ENCODE measurements at places on chromosomes 13 and 19.

DNA sequence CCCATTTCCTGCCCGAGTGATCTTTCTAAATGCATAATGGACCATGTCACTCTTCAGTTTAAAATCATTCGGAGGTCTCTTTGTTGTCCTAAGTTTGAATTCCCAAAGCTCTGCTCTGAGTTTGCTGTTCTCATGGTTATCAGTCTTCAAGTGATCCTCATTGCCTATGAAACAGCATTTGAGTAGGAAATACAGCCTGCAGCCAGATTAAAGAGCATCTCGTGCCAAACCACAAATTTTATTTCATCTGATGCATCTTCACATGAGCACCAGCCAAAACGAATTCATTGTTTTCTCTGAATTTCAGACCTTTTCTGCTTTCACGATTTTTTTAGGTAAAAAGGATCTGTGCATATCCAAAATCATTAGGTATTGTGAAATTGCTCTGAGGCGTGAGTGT, 299.6 kb downstream of the TDRD3 start:
- no peaks in the 10 kb centered on the region for H3K27me3 ChIP-seq
- no peak overlapping the region for H3K27ac ChIP-seq
- no peaks in the 10 kb centered on the region for H3K36me3 ChIP-seq
- no peaks in the 10 kb centered on the region for H3K4me1 ChIP-seq
- no peak for DNase-seq

- H3K27ac ChIP-seq = no peak overlapping the region
- no peaks in the 10 kb centered on the region for H3K36me3 ChIP-seq
- no peak for DNase-seq
- no peaks in the 10 kb centered on the region for H3K4me1 ChIP-seq
Measured at GRCh38 chr13:41032691-41033376, 13.7 kb upstream of the ELF1 start.

DNA sequence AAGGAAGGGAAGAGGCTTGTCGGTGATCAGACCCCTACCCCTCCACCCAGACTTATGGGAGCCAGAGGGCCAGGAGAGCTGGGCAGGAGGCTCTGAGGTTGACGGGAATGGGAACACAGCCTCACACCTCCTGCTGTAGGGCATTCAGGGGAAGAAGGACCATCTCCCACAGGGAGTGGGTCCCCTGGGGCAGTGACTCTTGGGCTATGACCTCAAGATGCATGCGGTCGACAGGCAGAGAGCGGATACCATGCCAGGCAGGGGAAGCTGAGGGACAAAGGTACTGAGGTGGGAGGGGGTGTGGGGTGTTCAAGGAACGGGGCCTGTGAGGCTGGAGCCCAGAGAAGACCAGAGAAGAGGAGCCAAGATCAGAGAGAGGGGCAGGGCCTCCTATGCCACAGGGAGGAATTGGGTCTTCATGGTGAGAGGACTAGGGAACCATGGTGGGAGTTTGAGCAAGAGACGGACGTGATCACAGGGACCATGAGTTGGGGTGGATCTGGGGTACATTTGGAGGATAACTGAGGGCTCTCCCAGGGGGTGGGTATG, 4.6 kb upstream of the TCF3 start:
- no peaks in the 10 kb centered on the region for H3K27me3 ChIP-seq
- no peak overlapping the region for H3K4me3 ChIP-seq
- no peaks in the 10 kb centered on the region for H3K36me3 ChIP-seq
- H3K4me1 ChIP-seq = no peaks in the 10 kb centered on the region

DNA sequence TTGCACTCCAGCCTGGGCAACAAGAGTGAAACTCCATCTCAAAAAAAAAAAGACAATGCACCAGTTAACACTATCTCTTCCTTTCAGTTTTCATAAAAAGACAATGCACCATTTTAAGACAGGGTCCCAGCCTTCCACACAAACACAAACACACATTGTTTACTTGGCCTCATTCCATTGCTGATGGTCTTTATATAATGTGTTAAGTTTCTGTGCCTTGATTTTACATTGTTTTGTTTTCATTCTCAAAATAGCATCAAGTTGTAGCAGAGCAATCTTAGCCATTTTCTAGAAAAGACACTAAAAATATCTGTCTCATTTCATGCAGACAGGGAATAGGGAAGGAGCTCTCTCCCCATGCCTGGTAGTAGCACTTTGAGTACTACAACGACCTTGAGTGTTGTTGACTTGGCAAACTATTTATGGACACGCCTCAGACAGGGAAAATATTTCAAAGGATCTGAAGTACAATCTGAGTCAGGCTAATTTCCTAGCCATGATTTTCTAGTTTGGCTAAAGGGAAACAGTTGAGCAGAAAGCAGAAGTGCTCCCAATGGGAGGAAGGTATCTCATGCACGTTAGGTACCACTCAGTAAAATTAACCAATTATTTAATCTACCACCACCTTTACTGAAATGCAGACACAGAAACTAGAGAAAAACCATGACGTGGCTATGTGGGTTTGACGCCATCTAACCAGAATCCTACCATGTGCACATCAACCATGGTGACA, 120.6 kb downstream of the ABCC4 start:
- DNase-seq = no peak
- no peak overlapping the region for H3K4me3 ChIP-seq
- H3K27ac ChIP-seq = peak overlapping the region; percentile 38

- H3K36me3 ChIP-seq = peaks cover 12% of the 10 kb centered on the region
- peaks cover 19% of the 10 kb centered on the region for H3K4me1 ChIP-seq
- no peak for DNase-seq
- H3K4me3 ChIP-seq = no peak overlapping the region
Measured at GRCh38 chr13:113445791-113446487, 7.3 kb downstream of the ADPRHL1 start.

DNA sequence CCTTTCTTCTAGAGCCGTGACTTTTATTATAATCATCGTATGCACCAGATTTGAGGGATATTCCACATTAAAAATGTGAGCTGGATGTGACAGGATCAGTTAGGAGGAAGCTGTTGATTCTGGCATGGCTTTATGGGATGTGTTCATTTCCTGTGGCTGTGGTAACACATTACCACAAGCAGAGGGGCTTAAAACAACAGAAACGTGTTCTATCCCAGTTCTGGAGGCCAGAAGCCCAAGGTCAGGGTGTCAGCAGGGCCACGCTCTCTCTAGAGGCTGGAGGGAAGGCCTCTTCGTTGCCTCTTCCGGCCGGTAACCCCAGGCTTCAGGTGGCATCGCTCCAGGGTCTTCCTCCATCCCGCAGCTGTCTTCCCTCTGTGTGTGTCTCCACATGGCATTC, 14.5 kb downstream of the MED25 start:
- H3K27ac ChIP-seq = no peak overlapping the region
- H3K4me3 ChIP-seq = no peak overlapping the region
- no peak for DNase-seq
- H3K27me3 ChIP-seq = no peaks in the 10 kb centered on the region

GRCh38 chr19:27740396-27740795, 1472.6 kb downstream of the UQCRFS1 start:
- no peak for DNase-seq
- no peaks in the 10 kb centered on the region for H3K27me3 ChIP-seq
- H3K36me3 ChIP-seq = no peaks in the 10 kb centered on the region
- no peaks in the 10 kb centered on the region for H3K4me1 ChIP-seq
- H3K4me3 ChIP-seq = no peak overlapping the region

DNA sequence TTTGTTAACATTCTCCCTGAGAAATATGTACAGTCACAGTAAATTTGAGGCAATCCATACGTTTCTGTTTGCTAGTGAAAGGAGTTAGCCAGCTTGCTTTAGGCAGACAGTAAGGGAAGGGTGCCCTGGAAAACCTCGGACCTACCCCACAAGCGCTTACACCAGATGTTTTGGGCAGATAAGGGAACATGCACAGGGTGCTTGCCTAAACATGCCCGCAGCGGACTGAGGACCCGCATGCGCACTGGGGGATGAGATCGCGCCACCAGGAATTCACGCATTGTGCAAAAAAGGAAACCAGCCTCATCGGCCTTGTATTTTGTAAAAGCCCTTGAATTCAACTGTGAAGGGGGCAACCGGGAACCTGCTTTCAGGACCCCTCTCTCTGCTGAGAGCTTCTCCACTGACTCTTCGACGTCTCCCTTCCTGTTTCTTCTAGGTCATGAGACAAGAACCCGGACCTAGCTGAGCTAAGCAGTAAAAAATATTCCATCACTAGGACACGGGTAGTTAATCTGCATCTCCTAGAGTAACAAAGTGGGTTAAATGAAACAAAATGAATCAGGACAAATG, 1399.2 kb upstream of the ATXN8OS start:
- DNase-seq = no peak
- peaks cover 6% of the 10 kb centered on the region for H3K4me1 ChIP-seq
- H3K27ac ChIP-seq = no peak overlapping the region
- H3K36me3 ChIP-seq = no peaks in the 10 kb centered on the region
- no peaks in the 10 kb centered on the region for H3K27me3 ChIP-seq
- H3K4me3 ChIP-seq = no peak overlapping the region

- no peaks in the 10 kb centered on the region for H3K27me3 ChIP-seq
- H3K4me1 ChIP-seq = no peaks in the 10 kb centered on the region
- peak; percentile 45 for DNase-seq
- no peak overlapping the region for H3K4me3 ChIP-seq
- H3K36me3 ChIP-seq = peaks cover 90% of the 10 kb centered on the region
Measured at GRCh38 chr19:34224996-34225658, 29.2 kb upstream of the GARRE1 start.

DNA sequence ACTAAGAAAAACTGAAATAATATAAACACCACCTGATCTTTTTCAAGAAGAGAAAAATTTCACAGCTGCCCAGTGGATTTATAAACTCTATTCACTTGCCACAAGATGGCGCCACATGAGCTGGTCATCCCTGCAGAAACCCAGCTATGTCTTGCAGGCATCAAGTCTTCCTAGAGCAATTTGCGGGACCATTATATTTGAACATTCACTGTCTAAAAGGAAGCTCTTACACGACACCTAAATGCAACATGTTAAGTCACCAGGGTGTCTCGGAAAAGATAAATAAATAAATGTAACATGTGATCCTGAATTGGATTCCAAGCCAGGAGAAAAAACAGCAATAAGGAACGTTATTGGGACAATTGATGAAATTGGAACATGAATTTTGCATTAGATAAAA, 20.3 kb upstream of the AKT2 start:
- H3K36me3 ChIP-seq = no peaks in the 10 kb centered on the region
- no peak overlapping the region for H3K4me3 ChIP-seq
- DNase-seq = peak; percentile 95
- no peaks in the 10 kb centered on the region for H3K4me1 ChIP-seq
- no peaks in the 10 kb centered on the region for H3K27me3 ChIP-seq
- H3K27ac ChIP-seq = no peak overlapping the region

DNA sequence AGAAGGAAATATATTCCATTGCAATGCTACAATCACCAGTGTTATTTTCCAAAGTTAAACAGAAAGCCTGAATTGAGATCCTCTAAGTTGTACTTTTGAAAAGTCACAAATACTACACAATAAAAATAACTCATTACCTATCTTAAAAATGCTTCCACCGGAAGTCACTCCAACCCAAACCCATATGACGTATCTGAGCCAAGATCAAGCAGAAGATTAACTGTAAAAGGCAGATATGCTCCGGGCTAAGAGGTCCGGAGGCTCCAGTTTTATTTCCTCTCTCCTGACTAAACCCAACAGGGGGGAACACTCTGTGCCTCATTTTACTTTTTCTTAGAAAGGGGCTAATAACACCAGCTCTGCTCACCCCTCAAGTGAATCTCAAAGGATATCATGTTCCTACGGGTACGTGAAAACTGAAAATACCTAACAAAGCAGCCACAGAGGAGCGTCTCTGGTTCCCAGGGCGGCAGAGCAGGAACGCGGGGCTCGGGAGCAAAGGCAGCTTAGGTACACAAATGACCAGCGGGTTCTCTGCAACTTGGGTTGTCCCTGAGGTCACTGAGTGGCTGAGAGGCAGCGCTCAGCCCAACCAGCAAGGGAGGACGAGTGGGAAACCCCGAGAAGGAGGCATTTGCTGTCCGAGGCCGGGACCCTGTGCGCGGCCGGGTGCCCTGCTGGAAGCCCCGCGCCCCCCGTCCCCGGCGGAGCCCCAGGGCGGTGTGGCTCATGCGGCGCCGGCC, 750 bp downstream of the RAB20 start:
- H3K27ac ChIP-seq = no peak overlapping the region
- peak overlapping the region; percentile 76 for H3K4me3 ChIP-seq
- H3K36me3 ChIP-seq = no peaks in the 10 kb centered on the region
- peaks cover 8% of the 10 kb centered on the region for H3K4me1 ChIP-seq

DNA sequence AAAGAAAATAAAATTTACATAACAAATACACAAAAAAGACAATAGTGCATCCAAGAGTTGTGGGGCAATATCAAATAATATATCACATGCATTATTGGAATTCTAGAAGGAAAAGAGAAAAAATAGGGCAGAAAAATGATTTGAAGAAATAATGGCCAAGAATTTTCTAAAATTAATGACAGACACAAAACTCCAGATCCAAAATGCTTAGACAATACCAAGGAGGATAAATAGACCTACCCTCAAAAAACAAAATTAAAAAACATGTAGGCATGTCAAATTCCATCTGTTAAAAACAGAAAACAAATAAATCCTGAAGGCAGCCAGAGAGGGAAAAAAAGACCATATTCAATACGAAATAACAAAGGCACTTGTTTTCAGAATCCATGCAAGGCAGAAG, 191.5 kb upstream of the ZNF536 start:
- DNase-seq = no peak
- no peak overlapping the region for H3K27ac ChIP-seq

DNA sequence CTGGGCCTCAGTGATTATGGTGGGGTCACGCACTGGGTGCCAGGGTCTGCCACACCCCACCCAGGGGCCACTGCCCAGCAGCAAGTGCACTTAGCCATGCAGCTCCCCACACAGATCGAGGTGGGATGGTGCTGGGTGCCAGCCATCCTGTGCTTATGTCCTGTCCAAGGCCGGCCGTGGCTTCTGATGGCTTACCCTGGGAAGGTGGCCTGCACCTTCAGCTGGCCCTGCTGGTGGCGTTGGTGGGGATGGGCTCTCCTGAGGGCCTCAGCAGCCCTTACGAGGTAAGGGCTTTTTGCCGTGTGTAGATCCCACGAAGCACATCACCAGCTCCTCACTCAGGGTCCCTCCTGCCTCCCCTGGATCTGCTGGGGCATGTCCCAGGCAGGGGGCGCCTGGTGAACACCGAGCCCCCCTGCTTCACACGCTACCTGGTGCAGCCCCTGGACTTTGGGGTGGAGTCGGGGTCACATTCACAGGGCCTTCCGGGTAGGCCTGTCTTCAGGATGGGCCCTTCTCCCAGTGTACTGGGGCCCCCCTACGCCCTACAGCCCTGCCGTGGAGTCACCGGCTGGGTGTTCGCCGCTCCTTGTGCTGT, 46.6 kb downstream of the CRTC1 start:
- H3K36me3 ChIP-seq = no peaks in the 10 kb centered on the region
- no peak overlapping the region for H3K4me3 ChIP-seq
- H3K4me1 ChIP-seq = peaks cover 14% of the 10 kb centered on the region

GRCh38 chr13:68719815-68720214, 1387.8 kb upstream of the ATXN8OS start:
- no peak overlapping the region for H3K4me3 ChIP-seq
- no peak overlapping the region for H3K27ac ChIP-seq
- DNase-seq = no peak
- H3K4me1 ChIP-seq = no peaks in the 10 kb centered on the region

- no peaks in the 10 kb centered on the region for H3K27me3 ChIP-seq
- no peak overlapping the region for H3K4me3 ChIP-seq
- no peaks in the 10 kb centered on the region for H3K36me3 ChIP-seq
- DNase-seq = no peak
- no peaks in the 10 kb centered on the region for H3K4me1 ChIP-seq
Measured at GRCh38 chr19:32313569-32314265, 31.7 kb upstream of the ZNF507 start.
